CD14-positive monocyte (primary cell): ENCODE measurements at places on chromosomes 4 and X.

DNA sequence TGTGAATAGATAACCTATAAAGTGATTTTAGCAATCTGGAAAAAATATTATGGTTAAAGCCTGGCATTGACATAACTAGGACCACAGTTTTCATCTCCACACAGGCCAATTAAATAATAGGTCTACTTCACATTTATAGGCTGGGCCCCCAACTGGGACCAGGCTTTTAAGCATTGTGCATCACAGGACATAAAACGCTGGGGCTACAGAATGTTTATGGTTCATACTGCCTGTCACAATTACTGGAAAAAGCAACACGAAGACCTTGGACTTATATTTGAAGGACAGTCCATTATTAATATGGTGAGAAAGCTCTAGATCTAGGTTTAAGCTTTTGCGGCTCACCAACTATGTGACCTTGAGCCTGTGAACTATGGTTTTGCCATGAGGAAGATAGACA lies 94.2 kb downstream of the MFAP3L start:
- DNase-seq, result no peak

- no peak for DNase-seq
Observed at GRCh38 chr4:98285676-98286075, 24.5 kb downstream of the RAP1GDS1 start.

- DNase-seq, result no peak
Observed at GRCh38 chr4:185683222-185683621, 128.8 kb downstream of the SORBS2 start.

DNA sequence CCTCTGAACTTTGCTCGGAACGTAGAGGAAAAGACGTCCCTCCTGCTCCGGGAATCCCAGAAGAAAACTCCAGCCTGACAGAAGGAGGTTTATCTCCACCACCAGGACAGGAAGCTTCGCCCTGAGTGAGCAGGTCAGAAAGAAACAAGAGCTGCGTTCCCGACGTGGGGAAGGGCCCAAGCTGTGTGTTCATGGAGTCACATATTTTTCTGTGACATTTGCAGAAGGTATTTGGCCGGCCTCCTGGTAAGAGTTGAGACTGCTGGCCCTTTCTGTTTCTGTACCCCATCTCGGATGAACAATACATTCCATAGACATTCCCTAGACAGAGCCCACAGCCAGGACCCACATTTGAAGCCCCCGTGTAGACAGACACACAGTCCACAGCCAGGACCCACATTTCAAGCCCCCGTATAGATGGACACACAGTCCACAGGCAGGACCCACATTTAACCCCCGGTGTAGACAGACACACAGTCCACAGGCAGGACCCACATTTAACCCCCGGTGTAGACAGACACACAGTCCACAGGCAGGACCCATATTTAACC lies 230.8 kb downstream of the SHOX start:
- DNase-seq, result no peak

DNA sequence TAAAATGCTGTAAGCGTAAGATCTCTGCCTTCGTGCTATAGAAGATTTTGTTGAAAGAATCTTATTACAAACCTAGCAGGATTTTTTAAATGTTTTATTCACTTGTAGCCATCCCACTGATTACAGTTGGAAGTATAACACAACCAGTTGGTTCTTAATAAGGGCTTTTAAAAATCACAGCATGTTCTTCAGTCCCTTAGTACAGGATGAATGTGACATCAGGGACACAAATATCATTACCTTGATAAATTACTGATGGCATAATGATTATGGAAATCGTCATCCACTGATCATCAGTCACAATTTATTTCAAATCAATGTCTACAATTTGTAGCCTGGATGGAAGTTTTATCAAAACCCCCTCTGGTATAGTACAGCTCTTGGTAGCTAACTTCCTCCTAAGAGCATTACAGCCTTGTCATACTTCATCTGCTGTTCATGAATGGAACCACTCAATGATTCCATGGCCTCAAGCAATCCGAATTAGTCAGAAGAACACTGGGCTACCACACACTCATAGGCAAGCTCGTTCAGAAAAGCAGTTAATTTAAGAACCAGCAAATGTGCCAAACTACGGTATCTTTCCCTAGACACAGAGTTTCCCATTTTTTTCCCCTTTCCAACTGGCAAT lies 389.2 kb upstream of the TENM3 start:
- DNase-seq, result no peak

GRCh38 chr4:80462621-80463091 lies 127.1 kb downstream of the CFAP299 start:
- DNase-seq, result peak; percentile 23

DNA sequence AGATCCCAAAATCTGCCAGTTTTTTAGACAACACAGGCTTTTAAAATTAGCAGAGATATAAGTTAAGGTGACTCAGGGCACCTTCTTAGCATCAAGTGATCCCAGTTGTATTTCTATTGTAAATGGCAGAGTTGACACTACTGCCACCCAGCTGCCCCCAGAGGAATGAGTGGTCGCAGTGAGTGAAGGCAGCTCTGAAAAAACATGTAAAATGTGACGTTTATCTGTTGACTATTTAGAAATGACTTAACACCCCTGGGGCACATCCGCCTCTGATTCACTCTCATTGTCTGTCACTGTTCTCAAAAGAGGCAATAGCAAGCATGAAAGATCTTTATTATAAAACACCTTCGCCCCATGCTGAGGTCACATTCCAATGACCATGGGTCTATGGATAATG lies 592.4 kb downstream of the ACTRT1 start:
- no peak for DNase-seq

DNA sequence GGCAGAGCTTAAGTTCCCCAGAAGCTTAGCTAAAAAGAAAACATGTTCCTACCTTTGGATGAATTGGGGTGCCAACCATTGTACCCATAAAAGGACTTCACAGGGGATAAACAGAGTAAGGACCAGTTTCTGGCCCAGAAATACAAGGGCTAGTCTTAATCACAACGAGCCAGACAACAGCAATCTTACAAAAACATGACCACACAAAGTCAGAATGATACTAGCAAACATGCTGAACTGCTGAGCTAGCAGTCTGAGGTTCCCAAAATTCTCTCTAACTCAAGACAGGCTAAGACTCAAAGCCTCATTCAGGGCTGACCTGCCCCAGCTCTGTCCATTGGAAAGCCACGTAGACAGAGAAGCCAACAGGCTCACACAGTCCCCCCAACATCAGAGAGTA lies 40.3 kb downstream of the ATP11C start:
- no peak for DNase-seq

DNA sequence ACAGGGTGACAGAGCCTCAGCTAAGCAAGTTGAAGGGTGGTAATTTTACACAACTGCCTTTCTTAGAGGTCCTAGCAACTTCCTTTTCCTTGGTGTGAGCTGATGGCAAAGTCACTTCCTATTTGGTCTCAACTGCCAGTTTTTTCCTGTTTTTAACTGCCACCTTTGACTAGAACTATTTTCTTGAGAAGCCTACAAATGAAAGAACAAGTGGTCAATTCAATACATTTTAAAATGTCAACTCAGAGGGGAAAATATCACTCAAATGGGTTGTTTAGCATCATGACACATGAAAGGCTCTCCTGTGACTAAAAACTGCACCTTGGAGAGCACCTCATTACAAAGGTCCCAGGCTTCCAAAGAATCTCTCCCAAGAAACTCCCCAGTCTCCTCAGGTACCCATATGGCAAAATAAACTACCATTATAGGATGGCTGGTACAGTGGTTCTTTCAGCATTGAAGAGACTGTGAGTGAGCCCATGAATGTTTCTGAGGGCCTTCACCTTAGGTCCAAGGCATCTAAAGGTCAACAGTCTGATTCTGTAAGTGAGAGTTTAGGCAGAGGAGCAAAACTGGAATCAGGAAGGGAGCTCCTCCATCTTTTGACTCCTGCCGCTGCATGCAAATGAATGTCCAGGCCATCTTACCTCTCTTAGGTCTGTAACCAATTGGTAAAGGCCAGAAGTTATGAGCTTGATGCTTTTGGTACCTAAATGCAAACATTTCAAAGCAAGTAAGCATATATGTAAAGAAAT lies 5.5 kb upstream of the STK26 start:
- peak; percentile 47 for DNase-seq
